ENCODE measurements at places on chromosomes 4 and X. TPM values are rescaled to one million over a fixed set of nuclear protein-coding genes. Genes with fewer than 3 reads are reported as not detected.

The SH3RF1 gene
- 17.4 TPM for total RNA-seq

The TLR7 gene
- total RNA-seq, result not detected

GRCh38 chrX:24149351-24150050, at the start of gene ZFX:
ZFX (plus strand) TSS chrX:24149729; CDS start chrX:24172743, 23,014 bp downstream.
- no peaks in the 10 kb centered on the region for H3K27me3 ChIP-seq
- DNase-seq, result peak; percentile 64
- peaks cover 13% of the 10 kb centered on the region for H3K36me3 ChIP-seq
- H3K4me3 ChIP-seq, result peak within 1 kb of the TSS; percentile 92
- H3K4me1 ChIP-seq, result peaks cover 52% of the 10 kb centered on the region
- H3K27ac ChIP-seq, result peak within 1 kb of the TSS; percentile 92

DNA sequence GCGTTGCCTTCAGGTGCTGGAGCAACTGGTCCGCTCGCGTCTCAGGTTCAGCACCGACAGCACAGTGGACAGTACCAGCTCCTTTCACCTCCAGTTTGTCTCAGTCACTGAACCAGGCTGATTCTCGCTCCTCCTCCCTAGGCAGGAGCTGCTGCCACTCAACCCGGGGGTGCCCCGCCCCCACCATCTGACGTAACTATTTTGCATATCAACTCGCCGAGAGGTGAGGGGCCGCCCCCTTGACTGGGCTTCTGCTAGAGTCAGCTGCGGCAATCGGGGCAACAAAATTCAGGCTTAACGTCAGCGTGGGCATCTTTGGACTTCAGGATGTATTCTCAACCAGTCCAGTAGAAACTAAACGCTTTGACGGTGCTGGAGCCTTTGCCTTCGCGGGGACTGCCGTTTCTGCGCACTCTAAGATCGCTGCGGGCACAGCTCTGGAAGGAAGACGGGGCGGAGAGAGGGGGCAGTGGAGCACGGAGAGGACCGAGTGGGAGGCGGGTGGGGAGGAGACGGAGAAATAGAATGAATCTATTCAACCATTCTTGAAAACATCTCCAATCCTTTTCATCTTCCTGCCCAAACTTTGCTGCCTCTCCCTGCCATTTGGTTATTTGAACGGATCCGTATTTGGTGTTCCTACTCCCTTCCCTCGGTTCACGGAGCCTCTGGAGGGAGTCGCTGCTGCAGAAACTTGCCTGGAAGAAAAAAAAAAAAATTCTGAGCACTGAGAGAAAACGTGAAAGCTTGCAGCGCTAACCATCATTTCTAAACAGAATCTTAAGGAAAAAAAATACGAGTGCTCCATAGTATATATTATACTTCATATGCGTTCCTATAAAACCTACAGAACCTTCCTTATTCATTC, at the start of gene FSTL5:
FSTL5 (minus strand) TSS at position 109 of the 868 bp plus-strand sequence. CDS start 52,604 bp downstream, outside the sequence.
- H3K36me3 ChIP-seq, result no peaks in the 10 kb centered on the region
- peak; percentile 82 for DNase-seq
- H3K27ac ChIP-seq, result no peak within 1 kb of the TSS
- H3K4me1 ChIP-seq, result peaks cover 10% of the 10 kb centered on the region
- H3K27me3 ChIP-seq, result no peaks in the 10 kb centered on the region
- H3K4me3 ChIP-seq, result peak within 1 kb of the TSS; percentile 79

DNA sequence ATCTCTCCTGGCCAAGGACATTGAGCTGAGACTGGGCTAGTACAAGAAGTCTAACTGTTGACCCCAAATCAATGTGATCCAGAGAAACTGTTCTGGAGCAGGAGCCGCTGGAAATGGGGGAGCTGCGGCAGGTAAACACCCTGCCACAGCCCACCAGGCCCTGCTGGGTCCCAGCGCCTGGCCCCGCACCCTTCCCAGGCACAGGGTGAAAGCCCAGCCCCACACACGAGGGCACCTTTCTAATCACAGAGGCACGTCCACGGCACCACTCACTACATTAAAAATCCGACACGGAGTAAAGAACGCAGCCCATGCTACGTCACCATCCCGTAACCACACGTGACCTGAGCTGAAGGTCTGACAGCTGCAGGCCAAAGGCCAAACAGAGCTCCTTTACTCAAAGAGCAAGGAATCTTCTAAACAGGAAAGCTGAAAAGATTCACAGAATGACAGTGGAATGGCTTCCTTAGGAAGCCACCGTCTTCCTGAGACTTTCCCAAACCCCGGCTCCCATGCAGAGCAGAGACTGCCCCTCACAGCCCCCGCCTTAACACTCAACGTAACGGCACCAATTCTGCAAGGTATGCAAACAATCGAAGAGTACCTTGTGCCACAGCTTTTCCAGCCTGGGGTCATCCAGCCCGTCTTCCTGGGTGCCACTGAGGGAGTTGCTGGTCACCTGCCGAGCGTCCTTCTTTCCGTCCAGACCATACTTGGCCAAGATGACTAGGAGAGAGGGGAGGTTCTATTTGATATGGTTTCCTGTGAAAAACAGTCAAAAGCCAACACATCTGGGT, 12.6 kb downstream of the LRPAP1 start:
- H3K4me3 ChIP-seq, result no peak overlapping the region
- no peak overlapping the region for H3K27ac ChIP-seq
- H3K36me3 ChIP-seq, result peaks cover 59% of the 10 kb centered on the region
- no peak for DNase-seq
- no peaks in the 10 kb centered on the region for H3K4me1 ChIP-seq

DNA sequence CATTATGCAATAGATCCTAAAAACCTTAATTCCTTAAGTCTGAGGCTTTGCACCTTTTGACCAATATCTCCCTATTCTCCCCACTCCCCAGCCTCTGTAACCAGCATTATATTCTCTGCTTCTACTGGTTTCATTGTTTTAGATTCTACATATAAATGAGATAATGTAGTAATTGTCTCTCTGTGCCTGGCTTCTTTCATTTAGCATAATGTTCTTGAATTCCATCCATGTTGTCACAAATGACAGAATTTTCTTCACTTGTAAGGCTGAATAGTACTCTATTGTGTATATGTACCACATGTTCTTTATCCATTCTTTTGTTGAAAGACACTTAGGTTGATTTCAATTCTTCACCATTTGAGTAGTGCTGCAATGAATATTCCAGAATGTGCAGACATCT, 66.0 kb downstream of the MAGEC1 start:
- no peak overlapping the region for H3K27ac ChIP-seq
- DNase-seq, result no peak
- H3K36me3 ChIP-seq, result no peaks in the 10 kb centered on the region
- no peak overlapping the region for H3K4me3 ChIP-seq

The SOWAHB gene
- 0.12 TPM for total RNA-seq

The PGM2 gene
- total RNA-seq, result 23.9 TPM

- no peak overlapping the region for H3K4me3 ChIP-seq
- H3K27ac ChIP-seq, result no peak overlapping the region
- no peak for DNase-seq
- peaks cover 21% of the 10 kb centered on the region for H3K36me3 ChIP-seq
- H3K4me1 ChIP-seq, result no peaks in the 10 kb centered on the region
These were observed 882 bp upstream of the CXCR3 start for GRCh38 chrX:71619193-71619592.

The FSTL5 gene
- total RNA-seq, result not detected

The SPANXC gene
- total RNA-seq, result not detected

GRCh38 chr4:88802585-88803286, 105.1 kb upstream of the NAP1L5 start:
- H3K36me3 ChIP-seq, result peaks cover 6% of the 10 kb centered on the region
- no peak overlapping the region for H3K27ac ChIP-seq
- no peak overlapping the region for H3K4me3 ChIP-seq
- H3K4me1 ChIP-seq, result peaks cover 20% of the 10 kb centered on the region

DNA sequence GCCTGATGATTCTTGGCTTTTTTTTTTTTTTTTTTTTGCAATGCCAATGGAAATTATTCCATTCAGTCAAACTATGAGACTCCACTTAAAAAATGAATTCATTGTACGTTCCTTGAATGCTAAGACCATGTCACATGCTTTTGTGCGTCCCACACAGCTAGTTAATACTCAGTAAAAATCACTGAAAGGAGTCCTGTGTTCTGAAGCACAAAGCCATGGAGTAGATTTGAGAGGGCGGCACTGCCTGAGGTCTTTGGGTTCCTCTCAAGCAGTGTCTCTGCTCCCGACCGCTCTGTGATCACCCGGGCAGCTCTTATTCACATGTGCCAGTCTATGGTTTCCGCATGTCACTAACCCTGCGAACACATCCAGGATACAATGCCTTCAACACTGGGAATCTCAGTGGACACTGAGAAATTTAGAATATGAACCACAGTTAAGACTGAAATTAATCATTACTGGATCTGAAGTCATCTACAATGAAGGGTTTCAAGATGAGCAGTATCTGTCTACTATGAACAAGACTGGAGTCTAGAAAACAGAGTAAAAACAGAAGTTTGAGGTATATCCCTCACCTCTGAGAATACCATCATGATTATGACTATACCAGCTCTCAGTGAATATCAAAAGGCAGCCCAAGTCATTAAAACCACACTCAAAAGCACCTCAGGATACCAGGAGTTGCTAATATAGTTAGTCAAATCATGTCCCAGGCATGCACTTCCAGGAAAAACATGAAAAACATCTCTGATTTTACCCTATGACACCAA, 193.0 kb downstream of the MGST2 start:
- H3K27ac ChIP-seq, result no peak overlapping the region
- no peak for DNase-seq
- H3K27me3 ChIP-seq, result no peaks in the 10 kb centered on the region
- no peaks in the 10 kb centered on the region for H3K36me3 ChIP-seq

DNA sequence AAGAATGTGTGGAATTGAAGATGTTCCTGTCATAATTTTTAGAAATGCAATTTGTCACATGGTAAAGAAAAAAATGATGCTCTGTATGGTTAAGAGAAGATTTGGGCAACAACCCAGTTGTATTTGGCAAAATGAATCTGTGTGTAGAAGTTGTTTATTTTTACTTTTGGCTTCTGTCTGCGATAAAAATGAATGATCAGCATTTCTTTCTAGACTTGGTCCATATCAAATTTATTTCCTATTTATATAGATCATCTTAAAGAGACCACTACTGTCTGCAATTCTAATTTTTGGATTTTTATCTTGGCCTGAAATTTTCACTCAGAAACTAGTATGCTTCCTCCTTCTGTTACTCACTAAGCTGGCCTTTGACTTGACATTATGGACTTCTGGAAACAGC, 396.9 kb downstream of the FAM47A start:
- DNase-seq, result no peak
- H3K27me3 ChIP-seq, result no peaks in the 10 kb centered on the region
- no peaks in the 10 kb centered on the region for H3K36me3 ChIP-seq
- no peak overlapping the region for H3K4me3 ChIP-seq
- H3K4me1 ChIP-seq, result no peaks in the 10 kb centered on the region

DNA sequence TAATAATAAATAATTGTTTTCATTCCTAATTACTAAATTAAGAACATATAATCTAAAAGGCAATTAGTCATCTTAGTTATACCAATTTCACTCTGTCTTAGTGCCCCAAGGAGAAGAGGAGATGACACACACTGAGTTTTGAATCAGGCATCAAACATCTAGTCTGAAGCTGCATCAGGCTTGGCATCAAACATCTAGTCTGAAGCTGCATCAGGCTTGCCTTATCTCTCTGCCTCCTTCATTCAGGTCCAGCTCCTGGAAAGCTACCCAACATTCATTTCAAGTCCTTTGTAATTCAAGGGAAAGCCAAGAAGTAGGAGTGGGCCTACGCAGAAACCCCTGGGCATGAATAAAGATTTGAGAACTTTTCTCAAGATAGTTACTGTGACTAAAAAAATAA, 62.2 kb downstream of the SH3RF1 start:
- no peak overlapping the region for H3K27ac ChIP-seq
- no peaks in the 10 kb centered on the region for H3K27me3 ChIP-seq
- H3K4me1 ChIP-seq, result peaks cover 25% of the 10 kb centered on the region
- no peak for DNase-seq

The ARAP2 gene
- total RNA-seq, result 12.0 TPM

The ATP7A gene
- total RNA-seq, result 4.8 TPM

The PARM1 gene
- 1.4 TPM for total RNA-seq

GRCh38 chr4:148354186-148354585, 88.0 kb downstream of the NR3C2 start:
- H3K27ac ChIP-seq, result no peak overlapping the region
- no peaks in the 10 kb centered on the region for H3K36me3 ChIP-seq
- H3K27me3 ChIP-seq, result no peaks in the 10 kb centered on the region
- DNase-seq, result no peak
- no peak overlapping the region for H3K4me3 ChIP-seq

DNA sequence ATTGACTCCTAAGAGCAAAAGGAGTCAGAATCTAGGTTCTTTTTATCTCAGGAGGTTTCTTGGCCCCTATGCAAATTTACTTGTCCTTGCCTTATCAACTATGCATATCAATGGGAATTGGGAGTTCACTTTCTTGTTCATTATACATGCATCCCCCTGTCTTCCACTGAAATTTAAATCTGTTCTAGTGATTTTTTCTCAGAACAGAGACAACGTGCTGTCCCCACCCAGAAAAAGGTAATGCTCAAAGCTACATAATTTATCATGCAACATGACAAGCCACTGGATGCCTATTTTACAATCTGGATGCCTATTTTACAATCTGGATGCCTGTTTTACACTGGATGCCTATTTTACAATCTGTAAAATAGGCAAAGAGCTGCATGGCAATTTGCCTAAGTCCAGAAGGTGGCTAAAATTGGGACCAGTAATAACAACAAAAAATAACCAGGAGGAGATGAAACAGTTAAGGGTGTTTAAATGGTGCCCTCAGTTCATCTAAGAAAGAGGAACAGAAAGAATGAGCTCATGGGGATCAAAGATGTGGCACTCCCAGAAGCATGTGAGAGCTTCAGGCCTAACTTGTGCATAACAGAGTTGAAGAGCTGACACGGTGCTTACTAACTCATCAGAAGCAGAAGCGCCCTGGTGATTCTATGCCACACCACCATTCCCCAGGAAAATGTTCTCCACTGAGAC, 537.8 kb upstream of the BOD1L1 start:
- H3K27ac ChIP-seq, result no peak overlapping the region
- no peaks in the 10 kb centered on the region for H3K36me3 ChIP-seq
- H3K27me3 ChIP-seq, result no peaks in the 10 kb centered on the region

DNA sequence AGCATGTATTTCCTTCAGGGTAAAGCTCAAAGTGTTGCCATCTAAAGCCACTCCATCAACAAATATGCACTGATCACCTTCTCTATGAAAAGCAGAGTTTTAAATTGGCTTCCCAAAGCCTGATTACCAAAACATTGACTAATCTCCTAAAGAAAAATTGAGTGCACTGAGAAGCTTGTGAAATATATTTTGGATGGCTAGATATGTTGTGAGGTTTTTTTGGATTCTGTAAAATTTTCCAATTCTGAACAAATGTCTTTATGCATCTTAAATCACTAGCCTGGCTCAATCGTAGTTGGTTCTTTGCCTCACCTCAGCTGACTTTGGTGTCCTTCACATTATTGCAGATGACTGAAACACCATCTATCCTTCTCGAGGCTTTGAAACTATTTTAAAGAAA, 14.9 kb upstream of the EXOSC9 start:
- H3K36me3 ChIP-seq, result no peaks in the 10 kb centered on the region
- DNase-seq, result no peak
- no peaks in the 10 kb centered on the region for H3K27me3 ChIP-seq

GRCh38 chrX:85851418-85851817, 195.9 kb downstream of the CHM start:
- no peaks in the 10 kb centered on the region for H3K36me3 ChIP-seq
- no peak overlapping the region for H3K27ac ChIP-seq
- no peak overlapping the region for H3K4me3 ChIP-seq
- DNase-seq, result no peak

The NKX1-1 gene
- total RNA-seq, result not detected

GRCh38 chrX:48456628-48457331, 13.3 kb downstream of the SLC38A5 start:
- H3K4me1 ChIP-seq, result no peaks in the 10 kb centered on the region
- H3K27ac ChIP-seq, result no peak overlapping the region
- H3K36me3 ChIP-seq, result no peaks in the 10 kb centered on the region
- H3K4me3 ChIP-seq, result no peak overlapping the region

Measured in MCF 10A (cell line).